IPS-NIHi11 (cell line): ENCODE measurements at places on chromosomes 4 and X.
A peak's percentile ranks its signal among the peaks of the same experiment; 100 is the strongest.

DNA sequence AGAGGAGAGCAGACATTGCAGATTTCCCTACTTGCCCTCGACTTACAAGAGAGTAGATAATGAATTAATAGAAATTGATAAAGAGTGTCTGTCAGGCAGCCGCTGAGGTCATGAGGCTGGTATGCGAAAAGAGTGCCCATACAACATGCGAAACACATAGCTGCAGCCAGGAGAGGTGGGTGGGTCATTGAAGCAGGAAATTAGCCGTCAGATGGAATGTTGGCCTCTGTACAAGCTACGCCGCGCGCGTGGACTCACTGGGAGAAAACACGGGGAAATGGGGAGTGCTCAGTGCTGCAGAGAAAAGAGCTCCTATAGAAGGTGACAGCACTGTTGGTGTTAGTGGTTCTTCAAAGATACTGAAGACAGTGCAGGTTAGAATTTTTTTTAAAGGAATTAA lies 125.1 kb downstream of the RAPGEF2 start:
- peak; percentile 46 for DNase-seq

- DNase-seq = no peak
Measured at GRCh38 chr4:17197070-17197469, 298.6 kb upstream of the LDB2 start.

GRCh38 chr4:61860376-61860775 lies 660.2 kb downstream of the ADGRL3 start:
- DNase-seq = no peak

- DNase-seq = no peak
Measured at GRCh38 chr4:8857766-8858700, 13.6 kb downstream of the HMX1 start.

GRCh38 chrX:22122510-22122909 lies 90.4 kb downstream of the PHEX start:
- no peak for DNase-seq

GRCh38 chr4:119971431-119972084 lies 95.1 kb downstream of the MAD2L1 start:
- DNase-seq = no peak

DNA sequence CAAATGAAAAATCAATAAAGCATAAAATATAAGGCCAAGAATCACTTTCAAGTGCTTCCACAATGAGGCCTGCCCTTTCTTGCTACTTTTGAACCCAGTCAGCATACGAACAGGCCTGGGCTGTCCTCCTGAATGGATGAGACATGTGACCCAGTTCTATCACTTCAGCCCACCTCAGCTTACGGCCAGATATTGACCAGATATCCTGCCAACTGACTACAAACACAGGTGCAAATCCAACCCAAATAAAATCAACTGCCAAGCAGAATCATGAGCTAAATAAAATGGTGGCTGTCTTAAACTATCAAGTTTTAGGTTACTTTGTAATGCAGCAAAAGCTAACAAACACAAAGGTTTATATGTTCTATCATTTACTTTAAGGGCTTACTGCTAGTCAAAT lies 53.7 kb downstream of the PDS5A start:
- no peak for DNase-seq

DNA sequence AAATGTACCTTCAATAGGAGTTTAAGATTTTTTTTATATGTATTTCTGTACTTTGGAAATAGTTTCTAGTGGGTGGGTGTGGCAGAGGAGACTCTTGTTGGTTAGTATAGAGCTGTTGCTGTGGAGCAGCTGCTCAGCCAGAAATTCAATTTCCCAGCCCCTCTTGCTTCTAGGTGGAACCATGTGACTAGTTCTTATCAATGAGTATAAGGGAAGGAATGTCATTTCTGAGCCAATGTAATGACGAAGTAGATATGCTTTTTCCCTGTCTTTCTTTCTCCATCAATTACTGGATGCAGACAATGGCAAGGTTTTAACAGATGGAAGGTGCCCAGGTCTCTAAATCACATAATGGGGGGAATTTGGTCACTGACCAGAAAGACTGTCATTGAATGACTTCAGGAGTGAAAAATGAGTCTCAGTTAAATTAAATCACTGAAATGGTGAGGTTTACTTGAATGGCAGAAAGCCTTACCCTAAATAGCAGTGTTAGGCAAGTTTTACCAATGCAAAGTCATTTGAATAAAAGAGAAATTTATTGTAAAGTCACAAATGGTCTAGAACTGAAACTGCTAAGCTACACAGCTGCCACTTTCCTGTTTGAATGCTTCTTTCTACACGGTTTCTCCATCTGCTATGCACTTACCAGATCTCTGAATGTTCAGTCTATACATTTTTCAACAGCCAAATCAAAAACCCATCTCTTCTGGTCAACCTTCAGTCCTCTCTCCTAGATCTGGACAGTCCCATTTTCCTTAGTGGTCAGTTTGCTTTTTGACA lies 795.4 kb upstream of the MAGEB2 start:
- DNase-seq = no peak

- no peak for DNase-seq
Measured at GRCh38 chr4:127482049-127482448, 150.7 kb upstream of the INTU start.

- peak; percentile 88 for DNase-seq
Measured at GRCh38 chr4:24794916-24795665, at the start of gene SOD3. Gene SOD3 (plus strand): TSS chr4:24795573. CDS start chr4:24799522, 3,949 bp downstream.

GRCh38 chr4:6812766-6813165 lies 30.2 kb downstream of the KIAA0232 start:
- no peak for DNase-seq

DNA sequence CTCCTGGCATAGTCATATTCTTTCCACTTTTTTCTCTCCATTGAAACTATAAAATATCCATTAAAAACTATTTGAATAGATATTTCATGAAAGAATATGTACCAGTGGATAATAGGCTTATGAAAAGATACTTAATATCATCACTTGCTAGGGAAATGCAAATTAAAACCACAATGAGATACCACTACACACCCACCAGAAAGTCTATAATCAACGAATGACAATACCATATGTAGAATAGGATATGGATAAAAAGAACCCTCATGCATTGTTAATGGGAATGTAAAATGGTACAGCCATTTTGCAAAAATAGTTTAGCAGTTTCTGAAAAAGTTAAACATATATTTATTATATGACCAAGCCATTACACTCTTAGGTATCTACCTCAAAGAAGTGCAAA lies 218.7 kb upstream of the GPC4 start:
- DNase-seq = no peak

- peak; percentile 6 for DNase-seq
Measured at GRCh38 chr4:85774489-85774888, 299.5 kb downstream of the ARHGAP24 start.

- DNase-seq = no peak
Measured at GRCh38 chr4:118265312-118266144, 87.3 kb downstream of the PRSS12 start.

DNA sequence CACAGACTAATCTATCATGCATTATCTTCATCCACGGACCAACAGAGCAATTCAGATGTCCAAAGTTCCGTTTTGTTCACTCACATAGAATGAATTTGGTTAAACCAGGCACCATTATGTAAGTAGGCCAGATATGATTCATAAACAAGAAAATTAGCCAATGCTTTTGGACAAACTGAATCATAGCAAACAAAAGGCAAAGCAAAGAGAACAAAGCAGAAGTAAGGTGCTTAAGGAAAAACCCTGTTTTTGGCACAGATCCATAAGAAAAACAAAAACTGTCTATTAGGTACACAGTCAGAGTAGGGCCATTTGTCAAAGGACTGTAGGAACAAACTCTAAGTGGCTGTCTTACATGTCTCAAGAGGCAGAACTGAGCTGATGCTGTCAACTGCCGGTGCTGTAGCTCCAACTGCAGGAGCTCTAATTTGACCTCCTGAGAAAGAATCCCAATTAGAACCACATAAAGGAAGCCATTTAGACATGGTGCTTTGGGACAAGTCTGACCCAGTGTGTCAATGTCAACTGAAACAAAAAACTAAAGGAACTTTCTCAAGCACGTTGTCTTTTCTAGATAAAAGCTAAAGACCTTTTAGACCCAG lies 146.7 kb downstream of the COL25A1 start:
- DNase-seq = no peak

DNA sequence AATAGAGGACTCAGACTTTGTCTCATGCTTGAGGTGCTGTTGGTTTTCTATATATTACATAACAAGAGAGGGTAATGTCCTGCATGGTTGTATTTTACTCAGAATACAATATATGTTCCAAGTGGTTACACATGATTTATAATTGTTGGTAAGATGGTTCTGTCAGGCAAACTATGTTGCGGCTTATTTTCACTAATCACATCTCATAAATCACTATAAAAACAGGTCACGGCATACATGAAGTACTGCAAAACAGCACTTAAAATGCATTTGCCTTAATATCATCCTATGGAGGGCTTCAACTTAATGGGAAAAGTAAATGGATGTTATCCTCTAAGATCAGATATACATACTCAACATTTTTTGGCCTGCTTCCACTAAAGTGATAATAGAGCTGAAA lies 246.0 kb upstream of the ARSJ start:
- DNase-seq = no peak

GRCh38 chr4:119136546-119136945 lies 914 bp downstream of the MYOZ2 start:
- no peak for DNase-seq

DNA sequence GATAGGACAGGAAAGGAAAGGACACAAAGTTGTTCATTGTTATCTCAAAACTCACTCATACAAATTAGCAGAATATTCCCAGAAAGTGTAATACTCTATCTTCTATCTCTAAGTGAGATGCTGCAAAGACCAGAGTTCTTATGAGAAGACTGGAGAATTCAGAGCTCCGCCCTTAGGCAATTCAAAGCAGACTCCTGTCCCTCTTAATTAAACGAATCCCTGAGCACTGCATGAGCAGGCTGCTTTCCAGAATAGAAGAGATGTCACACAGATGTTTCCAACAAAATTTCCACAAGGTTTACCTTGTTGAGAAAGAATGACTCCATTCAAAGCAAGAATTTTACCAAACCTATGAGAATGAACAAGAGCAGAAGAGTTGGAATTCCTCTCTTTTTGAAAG lies 630.8 kb upstream of the INTU start:
- DNase-seq = no peak

DNA sequence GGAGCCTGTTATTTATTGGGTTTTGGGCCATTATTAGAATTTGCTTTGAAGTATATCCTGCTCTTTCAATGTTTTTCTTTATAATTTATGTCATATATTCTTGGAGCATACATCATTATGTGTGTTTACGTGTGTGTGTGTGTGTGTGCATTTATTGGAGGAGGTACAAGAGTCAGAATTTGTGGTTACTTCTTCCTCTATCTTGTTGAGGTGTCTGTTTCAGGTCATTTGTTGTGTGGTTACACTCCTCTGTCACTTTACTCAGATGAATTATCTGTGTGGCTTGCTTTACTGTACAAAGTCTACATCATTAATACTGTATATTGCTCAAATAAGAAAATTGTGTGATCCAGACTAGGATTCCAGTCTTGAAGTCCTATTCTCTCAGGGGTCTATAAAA lies 1957.4 kb upstream of the TENM3 start:
- DNase-seq = no peak

DNA sequence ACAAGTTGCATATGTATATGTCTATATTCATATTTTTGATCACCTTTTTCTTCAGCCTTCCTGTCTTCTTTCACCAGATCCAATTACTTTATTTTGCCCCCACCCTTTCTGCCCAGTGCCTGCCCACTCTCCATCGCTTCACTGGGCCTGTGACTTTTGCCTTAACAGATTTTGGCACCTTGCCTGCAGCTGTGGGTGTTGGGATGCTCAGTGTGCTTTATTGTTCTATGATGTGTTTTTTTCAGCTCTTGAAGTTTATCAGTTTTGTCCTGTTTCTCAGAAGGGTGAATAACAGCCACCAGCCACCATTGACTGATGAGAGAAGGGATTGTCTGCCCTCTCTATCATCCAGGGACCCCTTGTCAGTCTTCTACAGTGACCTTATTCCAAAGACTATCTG lies 77.2 kb upstream of the GALNT7 start:
- peak; percentile 20 for DNase-seq

DNA sequence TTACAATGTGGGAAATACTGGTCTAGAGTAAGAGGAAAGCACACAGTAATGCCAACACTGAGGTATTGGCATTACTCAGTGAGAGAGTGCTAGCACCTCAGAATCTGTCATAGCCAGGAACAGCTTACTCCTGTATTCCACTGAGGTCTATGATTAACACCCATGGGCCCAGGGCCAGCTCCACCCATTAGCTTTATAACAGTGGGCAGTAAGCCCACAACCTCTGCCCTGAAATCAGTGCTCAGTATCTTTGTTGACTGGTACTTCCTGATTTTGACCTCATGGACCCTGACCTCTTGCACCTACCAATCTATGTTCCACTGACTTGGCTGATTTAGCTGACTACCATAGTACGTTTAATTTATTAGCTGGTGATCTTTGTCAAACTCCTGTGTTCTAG lies 56.1 kb downstream of the LANCL3 start:
- DNase-seq = no peak

GRCh38 chr4:185127021-185127925 lies 15.8 kb upstream of the SLC25A4 start:
- DNase-seq = peak; percentile 67

DNA sequence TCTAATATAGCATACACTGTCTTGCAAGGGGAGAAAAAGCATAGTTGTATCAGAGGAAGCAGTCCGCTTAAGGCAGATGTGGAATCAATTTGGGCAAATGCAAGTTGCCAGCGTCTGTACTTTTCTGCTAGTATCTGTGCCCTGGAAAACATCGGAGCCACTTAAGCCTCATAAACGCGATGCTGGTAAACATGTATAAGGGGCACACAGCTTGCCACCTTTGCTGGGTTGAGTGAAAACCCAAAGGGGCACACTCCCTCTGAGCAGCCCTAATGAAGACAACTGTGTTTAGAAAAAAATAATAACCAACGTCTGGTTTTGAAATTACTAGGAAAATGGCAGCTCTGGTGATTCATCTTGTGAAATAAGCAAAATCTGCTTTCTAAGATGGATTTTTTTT lies 24.3 kb downstream of the SMIM20 start:
- no peak for DNase-seq

DNA sequence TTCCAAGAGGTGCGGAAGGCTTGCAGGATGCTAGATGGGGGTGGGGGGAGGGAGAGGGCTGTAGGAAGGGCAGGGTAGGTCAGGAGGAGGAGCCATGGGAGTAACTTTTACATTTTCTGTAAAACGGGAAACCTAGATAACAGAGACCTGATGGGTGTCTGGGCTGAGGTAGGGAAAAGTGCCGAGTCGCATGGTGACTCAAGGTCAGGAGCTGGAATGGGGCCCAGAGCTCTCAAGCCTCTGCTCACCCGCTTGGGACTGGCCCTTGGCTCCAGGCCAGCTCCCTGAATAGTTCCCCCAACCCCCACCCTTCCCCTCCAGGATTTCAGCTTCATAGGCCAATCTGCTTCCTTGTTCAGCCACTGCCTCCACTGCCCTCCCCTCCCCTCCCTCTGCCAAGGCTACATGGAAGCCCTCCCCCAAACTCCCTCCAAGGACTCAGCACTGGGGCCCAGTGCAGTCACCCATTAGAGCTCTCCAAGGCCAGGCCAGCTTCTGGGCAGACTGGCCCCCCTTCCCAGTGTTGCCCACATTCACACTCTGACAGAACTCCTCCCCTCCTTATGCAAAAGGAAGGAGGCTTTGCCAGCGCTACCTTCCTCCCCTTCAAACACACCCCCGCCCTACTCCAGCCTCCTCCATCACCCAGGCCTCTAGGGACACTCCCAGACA lies 43.6 kb downstream of the TSC22D3 start:
- peak; percentile 51 for DNase-seq
